ENCODE measurements at places on chromosomes 12 and 14. TPM values are rescaled to one million over a fixed set of nuclear protein-coding genes. Genes with fewer than 3 reads are reported as not detected.
A peak's percentile ranks its signal among the peaks of the same experiment; 100 is the strongest.

- no peak for DNase-seq
These were observed 95.5 kb upstream of the USP44 start for GRCh38 chr12:95646781-95647190.

- no peak for DNase-seq
These were observed 120.3 kb upstream of the SOX5 start for GRCh38 chr12:24069532-24070395.

DNA sequence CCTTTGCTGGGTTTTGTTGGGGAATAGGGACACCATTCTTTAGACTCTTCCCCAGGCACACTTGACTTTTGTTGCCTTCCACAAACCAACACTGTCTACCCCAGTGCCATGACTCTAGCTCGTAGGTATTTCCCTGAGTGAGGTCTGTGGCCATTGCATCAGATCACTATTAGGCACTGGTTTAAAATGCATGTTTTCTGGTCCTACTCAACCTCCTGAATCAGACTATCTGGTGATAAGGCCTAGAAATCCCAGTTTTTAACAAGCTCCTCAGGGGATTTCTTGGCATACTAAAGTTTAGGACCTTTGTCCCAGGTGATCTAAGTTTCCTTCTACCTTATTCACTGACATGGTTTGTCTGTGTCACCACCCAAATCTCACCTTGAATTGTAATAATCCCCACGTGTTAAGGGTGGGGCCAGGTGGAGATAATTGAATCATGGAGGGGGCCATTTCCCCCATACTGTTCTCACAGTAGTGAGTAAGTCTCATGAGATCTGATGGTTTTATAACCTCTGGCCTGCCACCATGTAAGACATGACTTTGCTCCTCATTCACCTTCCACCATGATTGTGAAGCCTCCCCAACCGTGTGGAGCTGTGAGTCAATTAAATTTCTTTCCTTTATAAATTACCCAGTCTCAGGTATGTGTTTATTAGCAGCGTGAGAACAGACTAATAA, 87.8 kb upstream of the PSMC1 start:
- no peak for DNase-seq

- DNase-seq: peak; percentile 51
These were observed 86.2 kb upstream of the GPHB5 start for GRCh38 chr14:63404906-63405305.

GRCh38 chr14:55518391-55518790, 61.6 kb upstream of the KTN1 start:
- DNase-seq: peak; percentile 11

DNA sequence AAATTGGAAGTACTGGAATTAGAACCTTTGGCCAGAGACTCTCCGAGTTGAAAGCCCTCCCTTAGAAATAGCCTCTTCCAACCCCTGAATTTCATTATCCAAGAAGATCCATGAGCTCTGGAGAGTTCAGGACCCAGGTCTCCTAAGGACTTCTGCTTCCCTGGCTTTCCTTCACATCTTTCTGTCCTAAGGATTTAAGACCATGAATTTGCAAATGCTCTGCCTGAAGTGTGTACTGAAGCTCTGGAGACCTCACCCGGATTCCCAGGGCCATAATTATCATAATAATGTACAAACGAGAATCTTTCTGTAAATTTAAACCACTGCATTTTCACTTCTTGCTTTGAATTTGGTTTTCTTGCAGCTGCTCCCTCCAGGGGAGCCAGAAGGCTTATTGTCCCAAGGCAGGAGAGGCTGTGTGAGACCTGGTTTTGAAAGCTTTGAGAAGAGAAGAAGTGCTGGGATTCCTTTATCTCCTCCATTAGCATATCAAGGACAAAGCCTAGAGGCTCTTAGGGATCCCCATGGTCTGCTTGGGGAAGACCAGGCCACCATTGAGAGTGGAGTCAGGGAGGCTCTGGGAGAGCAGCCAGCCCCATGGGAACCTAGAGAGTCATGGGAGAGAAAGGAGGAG, 41.1 kb downstream of the GLRX5 start:
- DNase-seq: no peak

GRCh38 chr14:89493877-89494634, 77.0 kb upstream of the FOXN3 start:
- no peak for DNase-seq

GRCh38 chr12:104974626-104975290, 11.4 kb upstream of the NOPCHAP1 start:
- no peak for DNase-seq

GRCh38 chr14:63677891-63678379, 36.3 kb upstream of the WDR89 start:
- DNase-seq: no peak

- no peak for DNase-seq
These were observed 40.3 kb downstream of the ANKRD9 start for GRCh38 chr14:102469261-102469660.

- no peak for DNase-seq
These were observed 19.3 kb upstream of the CCER1 start for GRCh38 chr12:90974286-90974685.

- DNase-seq: peak; percentile 4
These were observed 127.7 kb upstream of the SRRM4 start for GRCh38 chr12:118853634-118854033.

GRCh38 chr12:124114316-124114715, 141.3 kb downstream of the ZNF664 start:
- DNase-seq: no peak

GRCh38 chr12:42565633-42566032, 23.9 kb downstream of the PRICKLE1 start:
- no peak for DNase-seq

DNA sequence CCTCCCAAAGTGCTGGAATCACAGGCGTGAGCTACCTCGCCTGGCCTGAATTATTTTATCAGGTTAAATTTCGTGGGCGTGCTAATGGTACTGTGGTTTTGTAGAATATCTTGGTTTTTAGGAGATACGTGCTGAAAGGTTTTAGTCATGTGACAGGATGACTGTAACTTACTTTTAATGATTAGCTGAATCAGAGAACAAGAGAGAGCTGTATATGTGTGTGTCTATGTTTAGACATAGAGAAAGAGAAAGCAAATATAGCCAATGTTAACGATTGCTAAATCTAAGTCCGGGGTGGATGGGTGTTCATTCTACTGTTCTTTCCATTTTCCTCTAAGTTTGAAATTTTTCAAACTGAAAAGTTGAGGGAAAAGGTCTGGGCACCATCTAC, 9.2 kb upstream of the PNMA1 start:
- DNase-seq: no peak

The DHRS2 gene
- total RNA-seq: 0.22 TPM

The IL31 gene
- not detected for total RNA-seq

The KLRB1 gene
- 0.46 TPM for total RNA-seq

The ZFHX2 gene
- total RNA-seq: 0.49 TPM

The OVCH1 gene
- 0.08 TPM for total RNA-seq

The AGAP2 gene
- 0.92 TPM for total RNA-seq

The RD3L gene
- total RNA-seq: not detected
